ENCODE measurements at places on chromosomes 13 and 19.

DNA sequence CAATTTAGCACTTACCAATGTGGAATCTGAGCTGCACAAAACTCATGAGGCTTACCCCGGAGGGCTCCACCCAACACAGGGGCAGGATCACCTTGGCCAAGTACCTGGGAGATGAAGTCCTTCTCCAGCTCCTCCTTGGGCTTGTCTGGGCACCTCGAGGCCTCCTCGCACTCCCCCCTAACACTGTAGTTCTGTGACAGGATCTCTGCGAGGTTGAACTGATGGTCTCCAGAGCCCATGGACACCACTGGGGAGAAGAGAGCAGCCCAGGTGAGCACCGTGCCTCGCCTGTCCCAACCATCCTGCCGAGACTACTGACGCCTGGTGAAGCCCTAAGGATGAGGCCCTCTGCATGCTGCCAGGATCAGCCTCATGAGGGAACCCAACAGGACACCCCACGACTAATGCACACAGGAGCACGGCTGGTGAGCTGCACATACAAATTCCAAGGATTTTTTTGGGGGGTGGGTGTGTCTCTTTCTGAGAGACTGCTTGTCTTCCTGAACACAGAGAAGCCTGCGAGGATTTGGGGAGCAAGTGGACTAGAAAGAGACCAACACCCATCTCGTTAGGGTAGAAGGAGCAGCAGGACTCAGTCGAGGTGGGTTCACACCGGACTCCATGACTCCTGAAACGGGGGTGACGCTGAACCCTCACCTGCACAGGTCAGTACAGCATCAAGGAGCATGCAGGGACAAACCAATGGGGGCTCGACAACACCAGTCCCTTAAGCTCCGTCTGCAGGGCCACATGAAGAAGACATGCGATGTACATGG, 10.1 kb downstream of the MIER2 start:
- no peak for DNase-seq

DNA sequence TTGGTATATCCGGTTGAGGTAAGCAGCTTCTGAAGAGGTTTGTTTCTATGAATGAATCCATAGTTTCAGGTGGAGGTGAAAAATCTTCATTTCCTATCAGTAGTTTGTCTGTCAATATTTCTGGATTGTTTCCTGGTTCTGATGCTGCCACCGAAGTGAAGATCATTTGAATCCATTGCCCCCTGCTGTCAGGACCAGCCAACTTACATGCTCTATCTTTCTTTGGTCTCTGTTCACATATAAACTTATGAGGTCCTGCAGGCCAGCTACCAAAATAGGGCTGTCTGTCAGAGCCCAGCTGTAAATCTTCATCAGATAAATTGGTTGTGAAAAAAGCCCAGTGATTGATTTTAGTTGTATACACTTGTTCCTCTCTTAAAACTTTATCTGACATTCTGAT, 15.2 kb upstream of the N4BP2L1 start:
- peak; percentile 22 for DNase-seq

- no peak for DNase-seq
Measured at GRCh38 chr19:48896191-48896720, 2.3 kb downstream of the TULP2 start.

- DNase-seq: no peak
Measured at GRCh38 chr19:7942981-7943443, 454 bp downstream of the TIMM44 start.

GRCh38 chr19:42076380-42076944, 496 bp downstream of the ZNF574 start:
- DNase-seq: no peak

DNA sequence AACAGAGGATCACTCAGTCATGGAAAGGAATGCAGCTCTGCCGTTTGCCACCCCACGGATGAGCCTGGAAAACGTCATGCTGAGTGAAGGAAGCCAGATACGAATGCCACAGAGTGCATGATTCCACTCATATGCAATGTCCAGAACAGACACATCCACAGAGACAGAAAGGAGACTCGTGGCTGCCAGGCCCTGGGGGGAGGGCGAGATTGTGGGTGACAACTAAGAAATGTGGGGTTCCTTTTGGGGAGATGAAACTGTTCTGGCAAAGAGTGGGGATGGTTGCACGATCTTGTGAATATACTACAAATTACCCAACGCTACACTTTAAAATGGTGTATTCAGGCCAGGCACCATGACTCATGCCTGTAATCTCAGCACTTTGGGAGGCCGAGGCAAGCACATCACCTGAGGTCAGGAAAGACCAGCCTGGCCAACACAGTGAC, 27.2 kb upstream of the NAPA start:
- DNase-seq: no peak

DNA sequence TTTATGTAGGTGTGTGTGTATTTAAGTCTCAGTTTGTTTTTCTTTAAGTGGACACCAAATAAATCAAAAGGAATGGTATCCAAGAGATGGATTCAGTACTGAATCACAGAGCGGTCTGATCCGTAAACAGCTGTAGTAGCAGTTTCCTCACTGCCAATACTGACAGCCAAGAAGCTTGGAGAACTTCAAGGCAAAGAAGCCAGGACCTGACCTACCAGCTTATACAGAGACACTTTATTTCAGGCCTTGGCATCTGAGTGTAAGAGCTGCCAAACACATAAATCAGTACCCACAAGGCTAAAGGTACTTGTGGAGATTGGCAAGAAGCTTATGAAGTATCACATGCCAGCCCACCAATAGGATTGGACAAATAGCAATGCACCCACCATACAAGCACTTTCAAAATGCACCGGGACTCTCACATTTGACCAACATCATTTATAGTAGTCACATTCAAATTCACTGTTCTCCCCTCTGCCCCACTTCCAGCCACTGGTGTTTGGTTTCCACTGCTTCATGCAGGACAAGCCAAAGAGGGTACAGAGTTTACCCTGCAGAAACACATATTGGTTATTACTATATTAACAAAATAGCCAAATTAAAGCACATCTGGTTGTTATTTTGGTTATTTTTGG, 357.9 kb downstream of the KLF12 start:
- DNase-seq: no peak
